ENCODE measurements at places on chromosomes 7 and 10.

DNA sequence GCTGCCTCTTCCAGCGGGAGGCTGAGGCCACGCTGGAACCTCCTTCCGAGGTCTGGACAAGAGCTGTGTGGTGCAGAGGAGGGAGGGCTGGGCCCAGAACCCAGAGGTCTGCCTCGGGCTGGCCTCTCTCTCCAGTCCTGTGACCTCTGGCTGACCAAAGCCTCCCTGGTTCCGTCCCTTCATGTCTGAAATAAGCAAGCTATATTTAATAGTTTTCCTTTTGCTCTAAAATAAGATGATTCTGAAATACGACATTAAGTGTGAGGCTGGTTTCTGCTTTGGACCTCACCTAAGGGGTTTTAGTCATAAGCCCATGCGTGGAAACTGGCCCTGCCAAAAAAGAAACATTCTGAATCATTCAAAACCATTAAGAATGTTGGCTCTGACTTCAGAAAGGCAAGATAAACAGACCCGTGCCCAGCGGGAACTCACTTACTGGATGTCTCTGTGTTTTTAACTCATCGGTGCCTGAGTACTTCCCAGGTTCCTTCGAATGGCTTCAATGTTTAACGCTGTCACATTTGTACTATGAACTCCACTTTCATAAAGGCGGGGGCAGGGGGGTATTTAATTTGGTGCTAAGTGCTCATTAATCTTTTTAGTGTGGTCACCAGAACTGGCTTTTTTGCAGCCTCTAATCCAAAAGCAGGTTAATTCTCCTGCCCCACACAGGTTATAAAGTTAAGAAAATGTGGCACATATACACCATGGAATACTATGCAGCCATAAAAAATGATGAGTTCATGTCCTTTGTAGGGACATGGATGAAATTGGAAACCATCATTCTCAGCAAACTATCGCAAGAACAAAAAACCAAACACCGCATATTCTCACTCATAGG lies 157.5 kb upstream of the KLF14 start:
- DNase-seq, result no peak

DNA sequence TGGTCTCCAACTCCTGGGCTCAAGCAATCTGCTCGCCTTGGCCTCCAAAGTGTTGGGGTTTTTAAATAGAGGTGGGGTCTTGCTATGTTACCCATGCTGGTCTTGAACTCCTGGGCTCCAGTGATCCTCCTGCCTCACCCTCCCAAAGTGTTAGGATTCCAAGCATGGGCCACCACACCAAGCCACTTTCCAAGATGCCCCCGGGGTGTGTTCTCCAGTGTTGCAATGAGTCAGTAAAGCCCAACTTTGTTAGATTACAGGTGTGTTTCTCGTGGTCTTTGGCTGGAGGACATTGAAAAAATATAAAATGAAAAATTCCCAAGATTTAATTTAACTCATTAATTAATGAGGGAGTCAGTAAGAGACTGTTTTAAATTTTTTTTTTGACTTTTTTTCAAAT lies 29.2 kb downstream of the TACR2 start:
- no peak for DNase-seq

- no peak for DNase-seq
Observed at GRCh38 chr10:75117995-75118394, 6.5 kb downstream of the SAMD8 start.

DNA sequence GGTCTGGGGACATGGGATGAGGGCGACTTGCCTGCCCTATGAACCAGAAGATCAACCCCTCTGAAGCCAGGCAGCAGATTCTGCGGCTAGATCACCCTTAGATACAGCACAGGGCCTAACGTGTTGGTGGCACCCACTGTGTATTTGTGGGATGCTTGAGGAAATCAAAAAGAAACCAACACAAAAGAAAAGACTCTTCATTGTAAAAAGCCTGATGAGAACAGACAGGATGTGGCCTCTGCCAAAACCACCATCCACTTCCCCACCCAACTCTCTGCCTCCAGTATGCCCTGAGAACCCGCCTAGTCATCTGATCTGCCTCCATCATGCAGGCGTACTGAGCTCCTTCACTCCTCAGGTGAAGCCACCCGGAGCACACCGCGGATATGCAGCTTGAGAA lies 97.2 kb upstream of the INSYN2A start:
- DNase-seq, result no peak

DNA sequence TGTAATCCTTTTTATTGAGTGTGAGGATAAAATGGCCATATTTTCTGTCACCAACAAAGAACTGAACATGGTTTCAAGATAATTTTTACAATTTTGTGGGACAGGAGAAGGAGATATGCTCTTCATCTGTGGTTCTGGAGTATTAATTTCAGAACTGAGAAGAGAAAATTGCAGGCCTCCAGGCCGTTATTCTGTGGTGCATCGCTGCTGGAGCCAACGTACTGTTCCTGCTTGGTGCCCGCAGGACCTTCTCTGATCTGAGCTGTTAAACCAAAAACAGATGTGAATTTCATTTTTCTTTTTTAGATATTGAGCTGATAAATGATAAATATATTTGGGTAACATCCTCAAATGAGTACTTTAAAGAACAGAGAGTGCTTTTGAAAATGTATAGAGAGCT lies 63.9 kb downstream of the IKZF1 start:
- DNase-seq, result no peak

DNA sequence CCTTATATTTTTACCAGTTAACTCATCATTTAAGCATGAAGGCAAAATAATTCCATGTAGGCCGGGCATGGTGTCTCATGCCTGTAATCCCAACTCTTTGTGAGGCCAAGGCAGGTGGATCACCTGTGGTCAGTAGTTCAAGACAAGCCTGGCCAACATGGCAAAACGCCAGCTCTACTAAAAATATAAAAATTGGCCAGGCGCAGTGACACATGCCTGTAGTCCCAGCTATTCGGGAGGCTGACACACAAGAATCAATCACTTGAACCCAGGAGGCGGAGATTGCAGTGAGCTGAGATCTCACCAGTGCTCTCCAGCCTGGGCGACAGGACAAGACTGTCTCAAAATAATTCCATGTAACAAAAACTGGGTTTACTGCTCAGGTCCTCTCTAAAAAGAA lies 18.3 kb downstream of the HNRNPA2B1 start:
- no peak for DNase-seq

GRCh38 chr10:129879655-129880054 lies 84.4 kb downstream of the EBF3 start:
- no peak for DNase-seq

- no peak for DNase-seq
Observed at GRCh38 chr10:92291921-92292845, 1.2 kb downstream of the MARCHF5 start.

- no peak for DNase-seq
Observed at GRCh38 chr10:44966129-44966815, 6.7 kb downstream of the RASSF4 start.

- DNase-seq, result no peak
Observed at GRCh38 chr10:65040796-65041195, 1519.6 kb downstream of the REEP3 start.

DNA sequence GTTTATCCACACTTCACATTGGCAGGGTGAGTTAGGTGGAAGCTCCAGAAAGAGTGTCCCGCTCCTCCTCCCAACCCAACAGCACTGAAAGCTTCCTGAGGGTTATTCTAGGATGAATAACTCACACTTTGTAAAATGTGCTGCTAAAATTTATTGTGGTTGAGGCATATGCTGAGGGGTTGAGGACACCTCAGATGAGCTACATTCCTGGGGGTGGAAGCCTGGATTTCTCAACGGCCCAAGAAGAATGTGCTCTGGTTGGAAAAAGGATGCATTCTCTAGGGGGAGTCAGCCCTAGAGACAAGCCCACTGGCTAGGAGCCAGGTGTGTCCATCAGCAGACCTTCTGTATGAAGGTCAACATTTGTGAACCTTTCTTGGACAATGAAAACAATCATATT lies 91.5 kb upstream of the PDE1C start:
- no peak for DNase-seq

- DNase-seq, result no peak
Observed at GRCh38 chr10:65754112-65754511, 1171.7 kb upstream of the LRRTM3 start.

DNA sequence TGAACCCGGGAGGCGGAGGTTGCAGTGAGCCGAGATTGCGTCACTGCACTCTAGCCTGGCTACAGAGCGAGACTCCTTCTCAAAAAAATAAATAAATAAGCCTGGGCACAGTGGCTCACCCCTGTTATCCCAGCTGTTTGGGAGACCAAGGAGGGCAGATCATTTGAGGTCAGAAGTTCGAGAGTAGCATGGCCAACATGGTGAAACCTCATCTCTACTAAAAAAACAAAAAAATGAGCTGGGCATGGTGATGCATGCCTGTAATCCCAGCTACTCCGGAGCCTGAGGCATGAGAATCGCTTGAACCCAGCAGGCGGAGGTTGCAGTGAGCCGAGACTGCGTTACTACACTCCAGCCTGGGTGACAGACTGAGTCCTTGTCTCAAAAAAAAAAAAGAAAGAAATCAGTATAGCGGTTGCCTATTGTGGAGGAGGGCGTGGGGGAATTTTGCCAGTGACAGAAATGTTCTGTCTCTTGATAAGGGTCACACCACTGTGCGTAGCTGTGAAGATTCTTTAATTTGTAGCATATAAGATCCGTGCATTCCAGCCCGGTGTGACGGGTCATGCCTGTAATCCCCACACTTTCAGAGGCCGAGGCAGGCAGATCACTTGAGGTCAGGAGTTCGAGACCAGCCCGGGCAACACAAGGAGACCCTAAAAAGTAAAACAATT lies 17.9 kb upstream of the EIF3B start:
- DNase-seq, result no peak

DNA sequence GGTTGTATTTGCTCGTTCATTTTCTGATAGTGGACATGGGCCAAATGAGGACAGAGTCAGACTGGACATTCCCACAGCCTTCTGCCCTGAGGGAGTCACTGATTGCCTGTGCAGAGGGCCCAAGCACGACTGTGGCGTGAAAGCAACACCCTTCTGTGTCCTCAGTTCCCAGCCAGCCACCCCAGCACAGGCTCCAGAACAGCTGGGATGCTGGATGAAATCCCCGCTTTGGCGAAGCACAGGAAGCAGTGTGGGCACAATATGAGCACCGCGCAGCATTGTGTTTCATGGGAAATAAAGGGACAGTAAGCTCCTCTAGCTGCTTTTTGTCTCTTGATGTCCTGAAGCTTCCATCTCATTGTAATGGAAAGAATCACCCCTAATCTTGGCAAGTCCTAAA lies 20.5 kb downstream of the TRIL start:
- no peak for DNase-seq
